ENCODE measurements at places on chromosomes 6 and 20. TPM values are rescaled to one million over a fixed set of nuclear protein-coding genes. Genes with fewer than 3 reads are reported as not detected.

Gene GSTA2
- polyA plus RNA-seq: not detected

Gene NOL7
- polyA plus RNA-seq: 88.6 TPM

Gene TRIM10
- 1.3 TPM for polyA plus RNA-seq

Gene SCRT2
- polyA plus RNA-seq: 0.08 TPM

- no peak for DNase-seq
These were observed 189.0 kb upstream of the SOX4 start for GRCh38 chr6:21404577-21404976.

- no peak for DNase-seq
These were observed 4.5 kb upstream of the MMP9 start for GRCh38 chr20:46004187-46004586.

- no peak for DNase-seq
These were observed 106.2 kb downstream of the PLG start for GRCh38 chr6:160808263-160808662.

GRCh38 chr6:143605906-143606521, 71.8 kb upstream of the PHACTR2 start:
- DNase-seq: no peak

DNA sequence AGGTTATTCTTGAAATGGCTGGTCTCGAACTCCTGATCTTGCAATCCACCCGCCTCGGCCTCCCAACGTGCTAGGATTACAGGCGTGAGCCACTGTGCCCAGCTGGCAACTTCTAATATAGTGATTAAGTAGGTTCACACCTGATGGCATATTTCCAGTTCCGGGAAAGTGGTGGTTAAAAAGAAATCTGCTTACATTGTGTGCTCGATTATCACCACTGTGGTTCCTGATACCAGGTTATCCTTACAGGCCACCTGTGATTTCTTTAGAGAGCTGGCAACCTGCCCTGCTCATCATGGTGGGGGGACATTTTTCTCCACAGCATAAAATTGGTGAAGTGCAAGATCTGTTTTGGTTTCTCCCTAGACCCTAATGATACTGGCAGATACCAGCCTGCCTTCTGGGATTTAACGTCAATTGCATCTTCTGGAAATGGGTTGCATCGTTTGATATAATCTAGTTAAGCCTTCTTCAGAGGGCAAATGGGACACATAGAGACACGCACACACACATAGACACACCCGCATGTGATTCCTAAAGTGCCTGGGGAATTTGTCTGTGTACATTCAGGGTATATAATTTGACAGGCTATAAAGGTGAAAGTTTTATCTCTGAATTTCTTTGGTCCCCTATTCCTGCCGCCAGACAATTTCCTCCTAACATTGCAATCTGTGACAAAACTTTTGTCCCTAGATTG, 49.7 kb upstream of the CITED2 start:
- no peak for DNase-seq

Measured in left renal cortex interstitium (tissue), 4 donors.